Putamen (tissue), 1 donor: ENCODE measurements at places on chromosomes 16 and 17.
A peak's percentile ranks its signal among the peaks of the same experiment; 100 is the strongest.

- no peak for DNase-seq
Measured at GRCh38 chr17:1645207-1646171, at the start of gene SCARF1. SCARF1 (minus strand) TSS chr17:1645732; CDS start chr17:1645697, 35 bp downstream.

GRCh38 chr17:67491009-67491680, 114.1 kb downstream of the PITPNC1 start:
- peak; percentile 76 for DNase-seq

GRCh38 chr17:69030169-69030568, 30.6 kb downstream of the ABCA9 start:
- no peak for DNase-seq

DNA sequence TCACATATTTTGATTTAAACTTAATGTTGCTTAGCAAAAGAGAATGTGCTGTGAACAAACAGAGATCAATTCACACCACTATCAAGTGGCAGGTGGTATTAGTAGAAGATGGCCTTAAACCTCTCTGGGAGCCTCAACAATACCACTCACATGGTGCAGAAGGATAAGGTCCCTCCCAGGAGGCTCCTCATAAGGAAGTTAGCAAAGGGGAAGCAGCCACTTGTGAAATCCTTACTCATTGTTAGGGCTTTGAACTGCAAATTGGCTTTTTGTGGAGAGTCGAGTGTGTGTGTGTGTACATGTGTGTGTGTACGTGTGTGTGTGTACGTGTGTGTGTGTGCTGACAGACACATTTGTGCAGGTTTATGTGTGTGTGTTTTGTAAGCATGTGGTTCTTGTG, 48.9 kb upstream of the ASIC2 start:
- no peak for DNase-seq

- DNase-seq = no peak
Measured at GRCh38 chr17:63150994-63151464, 185.0 kb downstream of the TANC2 start.

- DNase-seq = no peak
Measured at GRCh38 chr16:67417333-67418061, 1.2 kb upstream of the ZDHHC1 start.

GRCh38 chr16:11099672-11100205, 155.4 kb downstream of the CLEC16A start:
- DNase-seq = no peak

- DNase-seq = no peak
Measured at GRCh38 chr16:78957317-78958100, 643.0 kb downstream of the MAF start.

- DNase-seq = no peak
Measured at GRCh38 chr16:84087466-84088151, 29.1 kb downstream of the MBTPS1 start.

GRCh38 chr17:50209472-50210239, 8.2 kb upstream of the COL1A1 start:
- no peak for DNase-seq

DNA sequence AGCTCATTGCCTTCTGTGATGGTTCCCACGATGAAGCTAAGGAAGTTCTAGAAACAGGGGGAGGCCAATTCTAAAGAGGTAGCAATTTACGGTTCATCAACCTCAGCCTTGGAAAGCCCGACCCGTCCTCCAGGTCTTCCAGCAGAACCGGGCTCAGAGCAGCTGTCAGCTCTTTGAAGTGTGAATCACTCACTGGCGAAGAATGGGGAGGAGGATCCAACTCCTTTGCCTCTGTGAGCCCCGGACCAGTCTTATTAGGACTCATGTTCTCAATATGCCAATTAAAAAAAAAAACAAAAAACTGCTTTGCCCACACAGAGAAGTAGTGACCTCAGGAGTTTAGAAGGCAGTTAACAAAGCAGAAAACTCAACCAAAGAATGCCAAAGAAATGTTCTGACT, 31.4 kb downstream of the STX8 start:
- DNase-seq = no peak

DNA sequence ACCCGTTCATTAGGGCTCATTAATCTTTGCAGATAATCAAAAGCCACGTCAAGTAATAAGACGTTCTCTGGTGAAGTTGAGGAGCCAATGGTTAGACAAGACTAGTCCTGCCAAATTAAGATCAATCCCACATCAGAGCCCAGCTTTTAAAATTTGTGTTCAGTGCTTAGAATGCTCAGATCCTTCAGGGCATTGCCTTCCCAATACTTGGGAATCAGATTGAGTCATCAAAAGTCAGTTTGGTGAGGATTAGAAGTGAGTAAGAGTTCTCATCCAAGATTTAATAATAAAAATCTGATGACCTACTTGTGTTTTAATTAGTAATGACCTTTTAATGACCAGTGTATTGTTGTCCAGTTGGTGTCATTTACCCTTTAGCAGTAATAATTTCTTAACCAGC, 19.8 kb downstream of the MAP2K4 start:
- no peak for DNase-seq

DNA sequence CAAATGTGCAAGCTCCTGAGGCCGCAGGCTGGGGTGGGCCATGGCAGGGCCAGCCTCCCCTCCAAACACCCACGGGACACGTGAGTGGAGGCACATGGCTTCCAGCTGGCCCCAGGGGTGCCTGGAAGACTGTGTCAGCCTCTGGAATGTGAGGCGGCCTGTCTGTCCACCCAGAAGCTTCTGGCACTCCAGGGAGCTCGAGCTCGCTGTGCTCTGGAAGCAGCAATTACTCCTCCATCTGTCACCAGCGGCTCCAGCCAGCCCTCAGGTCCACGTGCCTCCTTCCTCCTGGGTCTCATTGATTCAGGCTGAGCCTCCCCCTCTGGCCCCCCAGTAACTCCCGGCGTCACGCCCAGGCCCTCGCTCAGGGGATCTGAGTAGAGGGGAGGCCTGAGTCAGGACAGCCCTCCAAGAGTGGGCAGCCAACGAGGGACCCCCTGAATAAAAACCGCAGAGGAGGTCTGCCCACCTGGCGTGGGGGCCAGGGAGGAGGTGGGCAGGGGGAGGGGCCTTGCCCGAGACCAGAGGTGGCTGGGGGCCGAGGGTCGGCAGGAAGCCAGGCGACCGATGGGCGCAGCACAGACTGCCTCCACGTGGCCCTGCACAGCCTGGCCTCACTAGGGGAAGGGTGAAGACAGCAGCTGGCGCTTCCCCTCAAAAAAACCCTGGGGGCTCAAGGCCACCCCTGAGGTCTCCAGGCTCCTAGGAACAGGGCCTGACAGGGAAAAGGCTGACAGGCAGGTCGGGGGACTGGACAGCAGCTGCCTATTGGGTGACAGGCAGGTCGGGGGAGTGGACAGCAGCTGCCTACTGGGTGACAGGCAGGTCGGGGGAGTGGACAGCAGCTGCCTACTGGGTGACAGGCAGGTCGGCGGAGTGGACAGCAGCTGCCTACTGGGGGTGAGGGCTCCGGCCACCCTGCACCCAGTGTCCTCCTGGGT, 11.9 kb downstream of the PIEZO1 start:
- no peak for DNase-seq

- peak; percentile 68 for DNase-seq
Measured at GRCh38 chr17:16287563-16288027, 65.7 kb downstream of the CENPV start.

DNA sequence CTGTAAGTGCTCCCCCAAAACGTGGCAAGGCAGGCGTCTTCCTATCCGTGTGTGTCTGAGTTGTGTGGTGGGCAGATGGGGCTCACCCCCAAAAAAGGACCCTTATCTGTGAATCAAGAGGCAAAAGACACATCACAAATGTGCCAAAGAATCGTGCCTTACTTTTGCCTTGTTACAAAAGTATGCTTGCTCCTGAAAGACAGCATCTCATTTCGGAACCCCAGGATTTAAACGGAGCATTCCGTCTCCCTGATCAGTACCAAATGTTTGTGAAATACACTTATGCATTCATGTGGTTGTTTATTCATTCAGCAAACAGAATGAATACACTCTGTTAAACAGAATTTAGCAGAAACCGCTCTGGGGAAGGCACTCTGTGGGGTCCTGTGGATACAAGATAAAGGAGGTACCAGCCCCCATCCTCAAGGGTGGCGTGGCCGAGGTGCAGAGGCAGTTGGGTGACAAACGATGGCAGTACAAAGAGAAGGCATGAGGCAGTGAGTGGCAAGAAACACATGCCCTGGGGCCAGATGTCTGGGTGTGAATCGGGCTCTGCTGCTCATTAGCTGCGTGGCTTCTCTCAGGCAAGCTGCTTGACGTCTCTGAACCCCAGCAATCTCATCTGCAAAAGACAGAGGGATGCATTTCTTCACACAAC, 654 bp downstream of the WFDC1 start:
- no peak for DNase-seq
